MCF 10A (cell line): ENCODE measurements at places on chromosomes 2 and 18. TPM values are rescaled to one million over a fixed set of nuclear protein-coding genes. Genes with fewer than 3 reads are reported as not detected.

The FNDC4 gene
- 0.79 and 1.1 TPM in 2 replicates for total RNA-seq

DNA sequence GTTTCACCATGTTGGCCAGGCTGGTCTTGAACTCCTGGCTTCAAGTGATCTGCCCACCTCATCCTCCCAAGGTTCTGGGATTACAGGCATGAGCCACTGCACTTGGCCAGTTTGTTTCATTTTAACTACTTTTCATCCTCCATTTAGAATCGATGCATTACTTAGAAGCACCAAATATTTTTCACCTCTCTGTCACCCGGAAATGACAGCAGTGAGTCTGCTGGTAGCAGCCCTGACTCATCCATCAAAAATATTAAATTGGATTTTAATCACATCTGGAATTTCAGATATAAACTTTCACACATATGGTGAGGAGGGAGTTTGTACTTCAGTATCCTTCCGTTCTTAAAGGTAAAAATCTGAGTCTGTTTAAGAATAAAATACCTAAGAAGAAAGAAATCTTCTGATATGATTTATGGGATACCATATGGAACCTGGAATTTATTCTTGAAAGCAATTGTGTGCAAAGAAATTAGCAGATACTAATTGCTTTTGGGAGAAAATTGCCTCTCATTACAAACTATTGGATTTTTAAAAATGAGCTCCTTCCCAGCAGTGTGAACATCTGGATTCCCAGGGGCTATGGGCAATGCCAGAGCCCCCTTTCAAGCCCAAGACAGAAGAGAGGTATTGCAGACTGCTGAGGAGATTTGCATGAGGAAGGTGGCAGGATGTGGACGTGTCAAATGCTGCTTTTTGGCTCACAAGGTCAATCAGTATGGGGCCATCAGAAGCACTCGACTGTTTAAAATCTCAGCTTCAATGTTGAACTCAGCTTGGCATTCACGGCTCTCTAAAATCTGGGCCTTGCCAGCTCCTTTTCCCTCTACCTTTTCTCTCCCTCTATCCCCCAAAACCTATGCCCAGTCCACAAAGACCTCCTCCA lies 279.5 kb upstream of the SIX2 start:
- peak overlapping the region; percentile 47 for H3K27ac ChIP-seq
- H3K4me1 ChIP-seq = peaks cover 17% of the 10 kb centered on the region
- no peaks in the 10 kb centered on the region for H3K27me3 ChIP-seq
- no peaks in the 10 kb centered on the region for H3K36me3 ChIP-seq
- no peak for DNase-seq

The CNGA3 gene
- total RNA-seq = not detected in 2 replicates

The HOXD8 gene
- total RNA-seq = not detected in 2 replicates

DNA sequence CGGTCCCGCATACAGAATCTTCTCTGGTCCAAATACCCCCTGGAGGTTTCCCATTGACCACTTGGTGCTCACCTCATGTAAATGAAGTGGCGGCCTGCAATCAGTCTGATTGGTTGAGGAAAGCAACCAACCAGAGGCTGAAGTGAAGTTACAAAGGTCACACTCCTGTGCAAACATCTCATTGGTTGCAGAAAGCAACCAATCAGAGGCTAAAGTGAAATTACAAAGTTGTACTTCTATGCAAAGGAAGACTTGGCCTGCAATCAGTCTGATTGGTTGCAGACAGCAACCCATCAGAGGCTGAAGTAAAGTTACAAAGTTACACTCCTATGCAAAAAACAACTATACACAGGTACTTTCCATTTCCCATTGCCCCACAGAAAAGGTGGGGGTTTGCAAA lies 2.5 kb upstream of the SP100 start:
- no peaks in the 10 kb centered on the region for H3K27me3 ChIP-seq
- no peak overlapping the region for H3K27ac ChIP-seq
- no peak for DNase-seq
- H3K4me1 ChIP-seq = peaks cover 35% of the 10 kb centered on the region
- peaks cover 12% of the 10 kb centered on the region for H3K36me3 ChIP-seq
- no peak overlapping the region for H3K4me3 ChIP-seq

- DNase-seq = no peak
- no peak overlapping the region for H3K4me3 ChIP-seq
Measured at GRCh38 chr2:11260979-11261378, 83.5 kb downstream of the ROCK2 start.

DNA sequence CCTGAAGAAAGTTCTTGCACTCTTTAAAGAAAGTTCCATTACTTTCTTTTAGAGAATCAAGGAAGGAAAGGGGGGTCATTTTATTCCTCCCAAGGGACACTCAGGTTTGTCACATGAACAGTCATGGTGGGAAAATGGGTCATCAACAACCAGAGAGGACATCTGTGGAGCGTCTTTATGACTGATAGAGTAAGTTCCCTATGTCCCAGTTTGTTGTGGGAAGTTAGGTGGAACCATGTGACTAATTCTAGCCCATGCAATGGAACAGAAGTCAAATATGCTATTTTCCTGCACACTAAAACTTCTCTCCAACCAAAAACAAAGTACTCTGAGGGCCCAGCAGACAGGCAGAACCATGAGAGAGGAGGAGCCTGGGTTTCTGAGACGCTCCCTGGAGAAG lies 165.6 kb upstream of the SERTAD2 start:
- no peaks in the 10 kb centered on the region for H3K27me3 ChIP-seq
- peaks cover 7% of the 10 kb centered on the region for H3K4me1 ChIP-seq
- no peaks in the 10 kb centered on the region for H3K36me3 ChIP-seq
- no peak for DNase-seq

- no peaks in the 10 kb centered on the region for H3K36me3 ChIP-seq
- DNase-seq = peak; percentile 82
- peak overlapping the region; percentile 78 for H3K27ac ChIP-seq
- H3K27me3 ChIP-seq = no peaks in the 10 kb centered on the region
Measured at GRCh38 chr2:151040039-151040438, 221.6 kb downstream of the RBM43 start.

DNA sequence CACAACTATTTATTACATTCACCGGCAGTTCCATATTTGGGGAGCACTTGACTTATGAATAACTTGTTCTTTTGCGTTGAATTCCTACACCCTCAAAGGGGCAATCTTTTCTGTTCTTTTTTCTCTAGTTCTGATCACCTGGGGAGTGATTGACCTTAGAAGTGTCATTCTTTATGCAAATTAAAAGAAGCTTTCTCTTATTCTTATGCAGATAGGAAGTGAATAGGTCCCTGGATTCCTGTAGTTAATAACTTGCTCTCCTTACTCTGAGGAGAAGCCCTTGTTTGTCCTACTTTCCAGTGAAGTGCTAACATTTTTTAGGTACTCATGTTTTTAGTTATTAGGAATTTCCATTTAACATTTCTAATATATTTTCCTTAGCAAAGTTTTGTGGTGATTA lies 569.8 kb upstream of the LRRTM1 start:
- H3K4me1 ChIP-seq = no peaks in the 10 kb centered on the region
- H3K27me3 ChIP-seq = no peaks in the 10 kb centered on the region
- no peak overlapping the region for H3K27ac ChIP-seq
- no peaks in the 10 kb centered on the region for H3K36me3 ChIP-seq

DNA sequence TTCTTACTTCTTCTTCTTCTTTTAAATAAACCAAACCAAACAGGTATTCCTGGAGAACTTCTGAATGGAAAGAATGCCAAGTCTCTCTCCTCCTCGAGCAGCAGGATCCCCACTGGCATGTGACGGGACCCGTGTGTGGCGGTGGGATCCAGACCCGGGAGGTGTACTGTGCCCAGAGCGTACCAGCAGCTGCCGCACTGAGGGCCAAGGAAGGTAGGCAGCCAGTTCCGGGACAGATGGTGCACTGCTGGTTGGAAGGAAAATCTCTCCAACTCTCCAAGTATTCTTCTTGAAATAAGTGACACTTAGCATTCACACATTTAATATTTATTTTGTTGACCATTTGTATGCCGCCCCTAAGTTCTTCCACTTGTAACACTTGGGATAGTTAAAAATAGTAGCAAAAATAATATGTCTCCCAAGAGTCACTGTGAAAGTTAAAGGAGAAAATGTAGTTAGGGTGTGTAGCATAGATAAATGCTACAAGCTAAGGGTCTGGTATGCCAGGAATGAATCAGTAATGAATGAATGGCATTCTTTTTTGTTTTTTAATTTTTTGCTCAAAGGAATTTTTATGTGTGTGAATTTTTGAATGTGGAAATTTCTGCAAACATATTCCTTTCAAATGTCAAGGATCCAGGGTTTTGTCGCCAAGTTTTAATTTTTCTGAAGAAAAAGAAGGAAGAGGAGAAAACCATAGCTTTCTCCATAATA lies 349.9 kb downstream of the THSD7B start:
- H3K27ac ChIP-seq = peak overlapping the region; percentile 63
- H3K36me3 ChIP-seq = no peaks in the 10 kb centered on the region
- H3K4me1 ChIP-seq = peaks cover 5% of the 10 kb centered on the region
- no peaks in the 10 kb centered on the region for H3K27me3 ChIP-seq
- no peak for DNase-seq

GRCh38 chr2:109331896-109332848 lies 203.2 kb downstream of the SH3RF3 start:
- H3K36me3 ChIP-seq = peaks cover 15% of the 10 kb centered on the region
- H3K4me3 ChIP-seq = peak overlapping the region; percentile 71
- peak overlapping the region; percentile 88 for H3K27ac ChIP-seq
- peak; percentile 98 for DNase-seq
- peaks cover 54% of the 10 kb centered on the region for H3K4me1 ChIP-seq

GRCh38 chr2:130286983-130287655 lies 55.6 kb upstream of the IMP4 start:
- no peak for DNase-seq
- H3K27ac ChIP-seq = no peak overlapping the region
- no peaks in the 10 kb centered on the region for H3K4me1 ChIP-seq
- no peak overlapping the region for H3K4me3 ChIP-seq

- H3K27me3 ChIP-seq = no peaks in the 10 kb centered on the region
- no peaks in the 10 kb centered on the region for H3K36me3 ChIP-seq
- H3K27ac ChIP-seq = no peak overlapping the region
- H3K4me1 ChIP-seq = no peaks in the 10 kb centered on the region
Measured at GRCh38 chr2:192043216-192043870, 151.4 kb downstream of the TMEFF2 start.

DNA sequence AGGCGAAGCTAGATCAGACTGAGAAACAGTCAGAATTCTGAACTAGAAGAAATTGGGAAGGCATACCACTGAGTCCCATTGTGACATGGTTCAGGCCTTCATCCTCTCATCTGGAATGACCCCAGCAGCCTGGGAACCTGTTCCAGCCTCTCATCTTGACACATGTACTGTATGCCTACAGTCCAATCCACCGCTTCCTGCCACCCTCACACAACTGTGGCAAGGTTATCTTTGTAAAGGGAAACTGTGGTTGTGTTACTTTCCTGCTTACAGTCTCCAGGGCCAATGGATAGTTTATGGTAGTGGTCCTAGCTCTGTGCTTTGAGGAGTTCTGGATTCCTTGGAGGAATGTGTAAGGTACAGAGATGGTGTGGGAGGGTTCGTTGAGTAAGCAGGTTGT lies 296.9 kb upstream of the TRIB2 start:
- no peak overlapping the region for H3K27ac ChIP-seq
- peaks cover 10% of the 10 kb centered on the region for H3K4me1 ChIP-seq
- H3K27me3 ChIP-seq = no peaks in the 10 kb centered on the region
- DNase-seq = no peak

The STAT4 gene
- 0.83 and 1.4 TPM in 2 replicates for total RNA-seq

GRCh38 chr2:240407090-240407489 lies 28.4 kb upstream of the GPC1 start:
- DNase-seq = no peak
- H3K27me3 ChIP-seq = peaks cover 20% of the 10 kb centered on the region
- no peaks in the 10 kb centered on the region for H3K36me3 ChIP-seq
- no peak overlapping the region for H3K27ac ChIP-seq

The UGT1A4 gene
- 0.12 TPM in 1 of 2 replicates, not detected in the other for total RNA-seq

- no peaks in the 10 kb centered on the region for H3K27me3 ChIP-seq
- no peak for DNase-seq
- H3K4me1 ChIP-seq = no peaks in the 10 kb centered on the region
- no peaks in the 10 kb centered on the region for H3K36me3 ChIP-seq
- H3K27ac ChIP-seq = no peak overlapping the region
Measured at GRCh38 chr2:119630121-119630520, 48.9 kb upstream of the TMEM177 start.

GRCh38 chr2:68925295-68925896 lies 27.3 kb downstream of the GKN2 start:
- no peak overlapping the region for H3K4me3 ChIP-seq
- peak; percentile 73 for DNase-seq
- no peaks in the 10 kb centered on the region for H3K36me3 ChIP-seq
- no peak overlapping the region for H3K27ac ChIP-seq

DNA sequence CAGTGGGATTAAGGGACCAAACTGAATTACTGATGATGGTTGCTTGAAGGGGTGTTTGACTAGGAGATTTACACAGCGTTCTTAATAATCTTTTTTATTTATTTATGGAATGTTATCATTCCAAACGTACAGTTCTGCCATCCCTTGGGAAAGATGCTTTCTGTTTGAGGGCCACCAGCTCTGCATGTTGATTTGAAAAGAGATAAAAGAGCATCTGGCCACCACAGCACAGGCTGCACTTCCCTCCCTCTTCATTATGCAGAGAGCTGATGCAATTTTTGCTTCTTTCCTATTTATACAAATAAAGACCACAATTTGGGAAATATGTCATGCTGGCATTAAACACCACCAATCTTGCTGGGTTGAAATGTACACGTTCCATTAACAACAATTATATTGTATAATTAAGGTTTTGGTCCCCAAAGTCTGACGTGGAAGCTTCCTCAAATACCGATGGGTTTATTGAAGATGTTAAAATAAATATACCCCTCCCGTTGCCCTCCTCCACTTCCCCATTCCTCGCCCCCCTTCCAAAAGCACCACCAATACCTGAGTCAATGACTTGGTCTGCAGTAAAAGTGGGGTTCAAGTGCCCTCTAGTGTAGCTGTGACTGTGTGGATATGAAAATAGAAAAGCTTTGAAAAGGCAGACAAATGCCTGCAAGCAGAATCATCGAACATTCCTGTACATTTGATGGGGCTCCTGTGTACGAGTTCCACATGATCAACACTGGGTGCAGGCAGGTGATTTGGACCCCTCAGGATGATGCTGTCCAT lies 211.9 kb downstream of the HRH4 start:
- no peak overlapping the region for H3K27ac ChIP-seq
- no peaks in the 10 kb centered on the region for H3K36me3 ChIP-seq
- no peak for DNase-seq

- H3K4me1 ChIP-seq = peaks cover 69% of the 10 kb centered on the region
- DNase-seq = peak; percentile 97
- peak overlapping the region; percentile 40 for H3K4me3 ChIP-seq
- H3K27ac ChIP-seq = peak overlapping the region; percentile 98
- H3K27me3 ChIP-seq = no peaks in the 10 kb centered on the region
- H3K36me3 ChIP-seq = peaks cover 6% of the 10 kb centered on the region
Measured at GRCh38 chr18:32383050-32383819, 87.4 kb downstream of the GAREM1 start.

The VAMP5 gene
- total RNA-seq = 1.6 and 3.0 TPM in 2 replicates

- no peak for DNase-seq
- H3K27ac ChIP-seq = no peak overlapping the region
- H3K4me1 ChIP-seq = peaks cover 32% of the 10 kb centered on the region
- H3K36me3 ChIP-seq = peaks cover 6% of the 10 kb centered on the region
Measured at GRCh38 chr2:84878459-84878858, 2.4 kb downstream of the TRABD2A start.

- H3K4me1 ChIP-seq = no peaks in the 10 kb centered on the region
- peaks cover 13% of the 10 kb centered on the region for H3K27me3 ChIP-seq
- no peak for DNase-seq
- H3K27ac ChIP-seq = no peak overlapping the region
Measured at GRCh38 chr2:234797566-234798250, 154.1 kb upstream of the SH3BP4 start.
